ENCODE measurements at places on chromosomes 3 and 15.

DNA sequence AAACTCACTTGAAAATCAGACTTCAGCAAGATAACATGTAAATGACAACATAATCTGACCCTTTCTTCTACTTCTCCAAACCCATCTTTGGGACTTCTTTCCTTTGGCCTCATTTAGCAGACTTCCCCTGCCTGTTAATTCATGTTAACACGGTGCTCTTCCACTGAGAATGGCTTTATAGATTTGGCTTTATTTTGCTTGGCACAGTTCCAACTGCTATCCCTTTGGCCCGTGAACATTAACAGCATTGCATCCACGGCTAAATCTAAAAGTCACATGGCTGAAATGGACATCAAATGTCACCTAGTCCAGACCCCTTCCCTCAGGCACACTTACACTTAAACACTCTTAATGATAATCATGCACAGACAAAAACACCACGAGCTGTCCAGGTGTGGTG is 3.8 kb downstream of the ZMAT3 start:
- no peak for DNase-seq

- no peak for DNase-seq
Measured at GRCh38 chr15:64515196-64515595, 54.8 kb downstream of the ZNF609 start.

DNA sequence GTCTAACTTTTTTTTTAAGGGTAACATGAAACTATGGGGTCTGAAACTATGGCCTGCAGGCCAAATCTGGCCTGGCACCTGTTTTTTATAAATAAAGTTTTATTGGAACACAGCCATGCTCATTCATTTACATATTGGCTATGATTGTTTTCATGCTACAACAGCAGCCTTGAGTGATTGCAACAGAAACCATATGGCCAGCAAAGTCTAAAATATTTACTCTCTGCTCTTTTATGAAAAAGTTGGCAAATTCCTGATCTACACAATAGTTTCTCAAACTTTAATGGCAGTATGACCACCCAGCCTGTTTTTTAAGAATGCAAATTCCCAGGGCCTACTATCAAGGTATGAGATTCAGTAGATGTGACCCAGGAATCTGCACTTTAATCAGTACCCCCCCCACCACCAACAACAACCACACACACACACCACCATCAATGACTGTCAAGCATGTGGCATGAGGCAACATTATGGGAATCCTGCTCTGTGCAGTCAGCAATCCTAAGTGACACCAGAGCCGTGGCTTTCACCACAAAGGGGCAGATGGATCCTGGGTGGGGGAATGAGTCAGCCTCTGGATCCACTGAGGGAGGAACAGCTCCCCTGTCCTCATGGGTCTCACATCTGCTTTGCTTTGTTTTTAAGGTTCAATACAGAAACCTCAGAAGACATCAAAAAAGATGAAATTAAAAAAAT is 142.8 kb downstream of the NTRK3 start:
- DNase-seq: no peak

- no peak for DNase-seq
Measured at GRCh38 chr3:146160964-146161662, at the start of gene PLOD2. TSS of gene PLOD2 (minus strand) at chr3:146161184. CDS start at chr3:146160989, 195 bp downstream.

- no peak for DNase-seq
Measured at GRCh38 chr15:39597751-39598185, 16.9 kb downstream of the THBS1 start.

DNA sequence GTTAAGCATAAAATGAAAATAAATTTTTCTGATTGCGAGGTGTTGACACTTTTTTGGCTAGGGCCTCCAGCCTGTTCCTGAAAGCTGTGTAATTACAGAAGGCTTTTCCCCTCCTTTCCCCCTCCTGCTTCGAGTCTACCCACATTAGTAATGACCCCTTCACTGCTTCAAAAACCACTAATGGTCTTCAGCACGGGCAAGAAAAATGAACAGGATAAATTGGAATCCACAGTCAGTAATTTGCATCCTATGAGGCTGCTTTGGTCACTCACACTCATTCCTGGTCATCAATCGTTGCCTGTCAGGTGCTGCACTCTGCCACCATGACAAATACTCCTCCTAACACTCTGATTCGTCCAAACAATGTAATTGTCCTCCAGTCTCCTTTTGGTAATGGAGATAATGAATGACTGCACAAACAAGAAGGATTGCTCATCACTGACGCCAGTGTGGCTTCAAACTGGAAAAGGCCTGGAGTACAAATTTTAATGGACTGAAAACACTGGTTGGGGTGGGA is 148.6 kb downstream of the MEIS2 start:
- DNase-seq: no peak

- DNase-seq: no peak
Measured at GRCh38 chr3:182464513-182465145, 328.7 kb upstream of the ATP11B start.

GRCh38 chr3:2372306-2372705 is 273.6 kb downstream of the CNTN4 start:
- no peak for DNase-seq

DNA sequence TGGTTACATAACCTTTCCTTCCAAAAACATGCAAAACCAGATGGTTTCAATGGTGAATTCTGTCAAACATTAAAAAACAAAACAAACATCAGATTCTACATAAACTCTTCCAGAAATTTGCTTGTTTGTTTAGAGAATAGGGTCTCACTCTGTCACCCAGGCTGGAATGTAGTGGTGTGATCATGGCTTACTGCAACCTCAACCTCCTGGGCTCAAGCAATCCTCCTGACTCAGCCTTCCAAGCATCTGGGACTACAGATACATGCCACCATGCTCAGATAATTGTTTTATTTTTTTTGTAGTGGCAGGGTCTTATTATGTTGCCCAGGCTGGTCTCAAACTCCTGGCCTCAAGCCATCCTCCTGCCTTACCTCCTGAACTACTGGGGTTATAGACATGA is 36.1 kb downstream of the FBXL2 start:
- no peak for DNase-seq

DNA sequence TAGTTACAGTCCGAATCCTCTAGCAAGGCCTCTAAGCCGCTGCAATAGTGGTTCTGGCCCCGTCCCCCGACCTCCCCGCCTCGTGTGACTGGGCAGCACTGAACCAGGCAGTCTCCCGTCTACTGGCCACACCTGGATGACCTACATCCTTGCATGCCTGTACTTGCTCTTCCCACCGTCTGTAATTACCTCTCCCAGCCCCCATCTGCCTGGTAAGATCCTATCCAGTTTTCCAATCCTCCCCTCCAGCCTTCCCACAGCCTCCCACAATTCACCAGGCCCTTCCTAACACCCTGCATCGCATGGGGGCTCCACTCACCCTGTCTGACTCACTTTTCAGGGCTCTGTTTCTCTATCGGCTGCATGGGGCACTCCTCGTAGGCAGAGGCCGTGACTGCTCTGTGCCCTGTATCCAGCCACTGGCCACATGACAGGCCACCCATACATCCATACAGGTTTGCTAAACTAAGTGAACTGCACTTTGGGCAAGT is 32.8 kb downstream of the XXYLT1 start:
- no peak for DNase-seq

- no peak for DNase-seq
Measured at GRCh38 chr3:36520241-36521006, 140.1 kb downstream of the STAC start.

All from activated T-helper 1 cell treated with Interleukin-2 at 50 U/mL for 16 hours (primary cell).